ENCODE measurements at places on chromosomes 16 and 17.

GRCh38 chr17:37742116-37742761 lies 2.6 kb downstream of the HNF1B start:
- DNase-seq: no peak

- DNase-seq: no peak
Measured at GRCh38 chr16:59500601-59501000, 766.5 kb upstream of the GOT2 start.

DNA sequence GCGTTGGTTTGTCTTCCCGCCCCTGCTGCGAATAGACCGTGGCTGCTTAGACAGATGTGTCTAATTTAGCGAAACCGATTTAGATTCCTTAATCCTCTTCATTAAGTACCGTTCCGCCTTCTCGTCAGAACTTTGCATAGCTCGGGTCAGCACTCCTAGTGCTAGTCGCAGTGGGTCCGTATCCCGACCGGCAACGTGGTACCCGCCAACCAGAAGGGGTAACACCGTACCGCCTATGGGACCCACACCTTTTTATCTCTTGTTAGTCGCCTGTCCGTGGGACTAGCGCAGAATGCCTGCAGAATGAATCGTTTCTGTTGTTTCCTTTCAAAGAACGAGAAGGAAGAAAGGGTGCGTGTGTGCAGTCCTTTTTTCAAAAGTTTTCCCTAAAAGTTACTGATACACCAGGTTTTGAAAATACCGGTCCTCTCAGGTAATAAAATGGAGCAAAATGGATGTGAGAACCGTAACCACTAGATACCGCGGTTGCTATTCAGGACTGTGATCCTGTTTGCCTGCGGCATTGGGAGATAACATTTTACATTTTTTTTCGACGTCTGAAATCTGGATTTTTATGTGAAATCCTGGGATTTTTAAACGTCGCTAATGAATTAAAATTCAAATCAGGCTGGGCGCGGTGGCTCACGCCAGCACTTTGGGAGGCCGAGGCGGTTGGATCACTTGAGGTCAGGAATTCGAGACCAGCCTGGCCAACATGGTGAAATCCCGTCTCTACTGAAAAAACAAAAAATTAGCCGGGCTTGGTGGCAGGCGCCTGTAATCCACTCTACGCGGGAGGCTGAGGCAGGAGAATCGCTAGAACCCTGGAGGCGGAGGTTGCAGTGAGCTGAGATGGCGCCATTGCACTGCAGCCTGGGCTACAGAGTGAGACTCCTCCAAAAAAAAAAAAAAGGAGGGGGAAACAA lies 998 bp upstream of the SRSF1 start:
- DNase-seq: no peak

GRCh38 chr17:57562184-57562698 lies 182.9 kb downstream of the CCDC182 start:
- DNase-seq: peak; percentile 37

DNA sequence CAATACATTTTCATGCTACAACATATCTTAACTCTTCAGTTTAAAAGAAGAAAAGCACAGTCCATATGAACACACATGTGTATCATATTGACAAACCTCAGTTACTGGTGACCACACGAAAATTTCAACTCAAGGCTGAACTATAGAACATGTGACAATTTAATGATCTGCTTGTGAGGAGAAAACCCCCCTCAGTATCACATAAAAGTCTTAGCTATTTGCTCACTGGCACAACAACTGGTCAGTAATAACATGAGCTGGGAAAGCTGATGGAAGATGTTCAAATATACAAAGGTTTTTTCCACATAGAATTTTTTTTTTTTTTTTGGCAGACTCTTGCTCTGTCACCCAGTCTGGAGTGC lies 19.5 kb downstream of the ZNF652 start:
- no peak for DNase-seq

GRCh38 chr16:74807052-74807646 lies 32.5 kb upstream of the FA2H start:
- no peak for DNase-seq

- DNase-seq: no peak
Measured at GRCh38 chr17:42929497-42929844, 28.9 kb downstream of the G6PC1 start.

- no peak for DNase-seq
Measured at GRCh38 chr17:58997756-58998553, 108.7 kb downstream of the TRIM37 start.

GRCh38 chr17:49891271-49891670 lies 43.4 kb upstream of the TAC4 start:
- no peak for DNase-seq

- no peak for DNase-seq
Measured at GRCh38 chr17:39485555-39485954, 24.3 kb downstream of the CDK12 start.

DNA sequence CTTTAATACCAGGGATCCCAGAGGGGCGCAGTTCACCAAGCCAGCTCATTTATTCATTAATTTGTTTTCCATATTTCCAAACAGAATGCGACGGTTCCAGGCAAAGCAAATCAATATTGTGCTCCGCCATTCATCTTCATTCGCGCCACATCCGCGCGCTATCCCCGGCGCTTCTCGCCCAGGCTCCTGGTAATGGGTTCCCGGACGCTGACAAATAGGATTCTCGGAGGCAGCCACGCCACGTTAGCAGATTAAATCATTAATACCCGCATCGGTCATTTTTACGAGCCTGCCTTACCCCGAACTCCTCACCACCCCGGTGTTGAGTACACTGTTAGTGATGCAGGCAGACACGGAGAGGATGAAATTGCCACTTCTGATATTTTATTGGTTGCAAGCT lies 26.0 kb upstream of the C16orf82 start:
- DNase-seq: no peak

DNA sequence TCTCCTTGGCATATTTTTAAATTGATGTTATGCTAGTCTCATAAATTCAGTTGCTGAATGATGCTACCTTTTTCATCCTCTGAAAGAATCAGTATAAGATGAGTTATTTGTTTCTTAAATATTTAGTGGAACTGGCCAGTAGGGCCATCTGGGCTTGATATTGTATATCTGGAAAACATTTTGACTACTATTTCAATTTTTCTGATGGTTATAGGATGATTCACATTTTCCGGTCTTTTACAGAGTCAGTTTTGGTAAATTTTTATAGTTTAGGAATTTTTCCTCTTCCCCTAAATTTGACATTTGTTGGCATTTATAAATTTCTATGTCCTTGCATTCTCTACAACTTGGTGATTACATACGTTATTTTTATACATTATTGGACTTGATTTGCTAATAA lies 296.3 kb upstream of the AXIN2 start:
- DNase-seq: no peak

DNA sequence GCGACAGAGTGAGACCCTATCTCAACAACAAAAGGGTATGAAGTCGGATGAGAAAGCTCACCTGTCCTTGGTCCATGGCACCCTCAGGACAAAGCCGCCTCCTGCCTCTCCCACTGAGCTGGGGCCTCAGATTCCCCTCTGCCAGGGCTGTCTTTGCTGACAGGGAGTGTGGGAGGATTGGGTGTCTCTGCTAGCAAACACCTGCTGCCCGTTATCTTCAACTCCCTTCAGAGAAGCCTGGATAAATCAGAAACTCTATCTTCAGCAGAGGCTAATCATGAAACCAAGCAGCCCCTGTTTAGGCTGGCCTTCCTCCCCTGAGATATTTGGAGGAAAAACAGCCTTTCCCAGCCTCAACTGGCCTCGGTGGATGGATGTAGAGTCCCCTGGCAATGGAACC lies 36.3 kb upstream of the CDH1 start:
- DNase-seq: no peak

DNA sequence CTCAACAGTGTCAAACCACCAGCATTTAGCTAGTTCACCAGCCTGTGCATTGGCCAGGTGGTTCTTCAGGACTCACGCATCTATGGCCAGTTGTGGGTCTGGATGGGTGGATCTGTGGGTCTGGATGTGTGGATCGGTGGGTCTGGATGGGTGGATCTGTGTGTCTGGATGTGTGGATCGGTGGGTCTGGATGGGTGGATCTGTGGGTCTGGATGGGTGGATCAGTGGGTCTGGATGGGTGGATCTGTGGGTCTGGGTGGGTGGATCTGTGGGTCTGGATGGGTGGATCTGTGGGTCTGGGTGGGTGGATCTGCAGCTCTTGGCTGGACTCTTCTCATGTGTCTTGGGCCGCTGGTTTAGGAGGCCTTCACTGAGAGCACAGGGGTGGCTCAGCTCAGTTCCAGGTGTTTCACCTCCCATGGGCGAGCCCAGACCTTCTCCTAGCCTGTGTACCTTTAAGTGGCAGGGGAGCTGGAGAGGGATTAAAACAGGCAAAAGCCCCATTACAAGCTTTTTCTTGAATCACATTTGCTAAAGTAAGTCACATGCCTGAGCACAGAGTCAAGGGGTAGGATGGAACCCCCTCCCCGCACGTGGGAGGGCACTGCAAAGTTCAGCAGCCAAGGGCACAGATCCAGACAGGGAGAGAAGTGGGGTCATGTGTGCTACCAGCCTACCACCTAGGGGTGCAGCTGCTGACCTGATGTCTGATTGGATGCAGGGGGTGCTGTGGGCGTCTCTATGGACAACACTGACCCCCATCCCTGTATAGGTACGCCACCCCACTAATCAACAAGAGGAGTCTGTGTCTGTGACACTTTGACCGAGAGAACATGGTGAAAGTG lies 3.4 kb upstream of the NUBP1 start:
- no peak for DNase-seq

DNA sequence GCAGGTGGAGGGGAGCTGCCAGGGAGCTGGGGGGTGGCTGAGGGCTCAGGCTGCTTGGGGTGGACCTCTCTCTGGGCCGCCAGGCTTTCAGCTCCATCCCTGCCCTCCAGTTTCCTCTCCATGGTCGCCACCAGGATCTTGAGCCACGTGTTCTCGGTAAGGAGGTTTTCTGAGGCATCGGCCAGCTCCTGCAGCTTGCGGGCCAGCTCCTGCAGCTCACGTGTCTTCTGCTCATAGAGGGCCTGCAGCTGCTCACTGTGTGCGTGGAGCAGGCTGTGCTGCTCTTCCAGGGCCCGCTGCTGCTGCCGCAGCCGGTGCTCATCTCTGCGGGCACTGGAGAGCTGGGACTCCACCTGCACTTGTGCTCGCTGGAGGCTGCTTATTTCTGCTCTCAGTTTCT lies 11.0 kb downstream of the SNN start:
- DNase-seq: no peak

DNA sequence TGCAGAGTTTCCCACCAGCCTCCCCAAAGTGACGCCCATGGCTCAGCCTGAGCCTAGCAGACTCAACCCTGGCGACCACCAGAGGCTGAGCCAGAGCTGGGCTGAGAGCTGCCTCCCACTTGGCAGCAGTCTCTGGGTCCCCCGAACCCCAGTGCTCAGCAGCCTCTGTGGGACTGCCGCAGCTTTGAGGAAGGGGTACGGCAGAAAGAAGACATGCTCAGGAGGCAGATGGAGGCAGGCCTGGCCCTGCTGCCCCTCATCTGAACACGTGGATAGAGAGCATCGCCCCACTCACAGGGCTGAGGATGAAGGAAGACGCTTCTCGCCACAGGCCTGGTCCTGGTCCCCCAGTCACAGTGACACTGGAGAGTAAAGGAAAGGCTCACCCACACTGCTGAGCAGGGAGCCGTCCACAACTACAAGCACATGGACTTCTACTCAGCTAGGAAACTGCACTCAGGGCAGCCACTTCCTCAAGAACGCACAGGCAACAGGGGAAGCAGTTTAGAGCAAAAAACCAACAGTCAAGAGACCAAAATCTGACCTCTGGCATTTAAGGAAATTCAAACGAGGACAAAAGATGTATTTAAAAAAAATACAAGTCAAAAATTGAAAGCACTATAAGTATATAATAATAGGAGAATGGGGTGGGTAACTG lies 45.2 kb upstream of the GSG1L start:
- DNase-seq: no peak

Measured in hippocampal formation (tissue), 2 donors.